ENCODE measurements at places on chromosomes 3 and 15. TPM values are rescaled to one million over a fixed set of nuclear protein-coding genes. Genes with fewer than 3 reads are reported as not detected.

Gene CFAP20DC
- total RNA-seq: 6.1 TPM

Gene TUSC7
- not detected for total RNA-seq

Gene HYAL3
- total RNA-seq: 3.2 TPM

DNA sequence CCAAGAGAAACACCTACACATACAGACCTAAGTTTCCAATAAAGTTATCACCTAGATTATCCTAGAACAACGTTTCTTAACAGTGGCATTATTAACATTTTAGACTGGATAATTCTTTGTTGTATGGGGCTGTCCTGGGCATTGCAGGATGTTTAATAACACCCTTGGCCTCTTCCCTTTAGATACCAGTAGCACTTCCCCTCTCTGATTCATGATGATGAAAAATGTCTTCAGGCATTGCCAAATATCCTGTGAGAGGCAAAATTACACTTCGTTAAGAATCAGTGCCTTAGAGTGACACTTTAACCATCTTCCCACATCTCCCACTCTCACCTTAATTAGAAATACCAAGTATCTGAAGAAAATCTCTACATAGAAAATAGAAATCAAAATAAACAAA is 352.6 kb downstream of the CGGBP1 start:
- no peak for DNase-seq

- no peak for DNase-seq
Observed at GRCh38 chr3:15796771-15797641, 773 bp downstream of the ANKRD28 start.
